ENCODE measurements at places on chromosomes 1 and 21.

DNA sequence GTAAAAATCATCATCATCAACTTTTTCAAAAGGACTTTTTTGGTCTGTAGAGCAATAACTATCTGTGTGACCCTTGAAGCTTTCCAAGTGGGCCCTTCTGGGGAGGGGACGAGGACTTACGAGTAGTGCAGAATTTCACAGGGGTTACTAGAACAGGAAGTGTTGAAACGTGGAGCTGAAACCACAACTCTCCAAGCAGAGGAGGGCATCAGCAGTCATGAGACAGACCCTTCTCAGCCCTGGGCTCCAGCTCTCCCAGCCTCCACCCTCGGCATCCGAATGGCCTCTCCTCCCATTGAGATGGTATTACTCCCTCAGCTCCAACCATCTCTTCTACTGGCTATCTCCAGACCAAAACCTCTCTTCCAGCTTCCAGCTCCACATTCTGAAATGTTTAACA, 3.6 kb downstream of the FAM89A start:
- DNase-seq: no peak

DNA sequence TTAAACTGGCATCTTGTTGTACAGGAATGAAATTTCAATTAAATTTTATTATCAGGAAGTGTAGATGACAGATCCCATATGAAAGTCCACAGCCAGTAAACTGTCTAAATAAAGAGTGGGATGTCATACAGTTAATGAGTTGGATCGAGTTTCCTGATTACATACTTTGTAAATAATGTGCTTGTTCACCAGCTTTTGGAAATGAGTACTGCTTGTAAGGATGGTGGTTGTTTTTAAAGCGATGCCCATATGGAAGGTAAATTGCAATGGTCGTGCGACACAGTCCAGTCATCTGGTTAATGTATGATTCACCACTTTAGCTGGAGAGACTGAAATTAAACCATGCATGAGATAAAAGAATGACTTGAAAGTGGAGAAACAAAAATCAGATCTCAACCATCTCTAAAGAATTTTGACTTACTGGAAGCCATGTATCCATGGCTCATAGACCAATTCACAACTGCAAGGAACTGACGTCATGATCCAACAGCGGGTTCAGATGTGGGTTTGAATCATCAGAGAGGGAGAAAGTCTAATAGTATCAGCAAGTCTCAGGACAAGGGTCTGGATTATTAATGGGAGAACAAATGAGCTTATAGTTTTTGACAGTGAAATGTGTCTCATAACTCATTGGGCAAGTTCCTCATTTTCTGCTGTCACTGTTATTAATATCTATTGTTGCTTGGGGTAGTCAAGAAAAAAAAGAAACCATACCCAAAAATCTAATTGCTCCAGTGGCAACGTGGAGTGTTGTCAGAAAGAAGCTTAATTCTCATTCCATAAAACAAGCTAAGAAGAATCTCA, 49.0 kb downstream of the MAP10 start:
- DNase-seq: no peak

DNA sequence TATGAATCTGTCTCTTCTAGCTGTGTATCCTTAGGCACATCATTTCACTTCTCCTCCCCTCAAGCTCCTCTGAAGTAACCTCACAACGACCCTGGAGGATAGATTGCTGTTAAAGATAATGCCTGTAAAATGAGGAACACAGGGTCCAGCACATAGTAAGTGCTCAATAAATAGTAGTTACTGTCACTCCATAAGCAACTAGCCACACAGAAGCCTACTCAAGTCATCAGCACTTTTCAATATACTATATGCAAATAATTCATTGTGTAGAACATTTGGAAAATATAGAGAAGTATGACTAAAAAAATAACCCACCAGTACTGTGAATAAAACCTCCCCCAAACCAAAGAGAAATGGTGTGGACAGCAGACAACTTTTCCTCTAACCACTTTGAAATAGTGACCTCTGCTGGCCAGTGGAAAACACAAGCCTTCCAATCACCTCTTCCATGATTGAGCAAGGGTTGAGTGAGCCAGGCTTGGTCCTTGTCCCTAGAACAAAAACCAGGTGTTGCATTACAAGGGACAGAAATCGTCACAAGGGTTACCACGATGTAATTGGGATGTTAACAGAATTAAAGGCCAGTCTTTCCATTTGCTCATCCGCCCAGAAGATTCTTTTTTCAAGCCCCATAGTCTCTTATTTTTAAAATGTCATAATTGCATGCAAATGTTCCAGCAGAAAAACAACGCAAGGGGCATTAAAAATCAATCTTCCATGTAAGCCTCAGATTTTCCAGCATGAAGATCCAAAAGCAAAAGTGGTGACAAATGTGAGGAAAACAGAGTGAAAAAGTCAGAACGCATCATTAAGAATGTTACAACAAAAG, 15.7 kb upstream of the GLIS1 start:
- no peak for DNase-seq

- DNase-seq: no peak
Measured at GRCh38 chr21:34999397-34999941, 49.6 kb downstream of the RUNX1 start.

DNA sequence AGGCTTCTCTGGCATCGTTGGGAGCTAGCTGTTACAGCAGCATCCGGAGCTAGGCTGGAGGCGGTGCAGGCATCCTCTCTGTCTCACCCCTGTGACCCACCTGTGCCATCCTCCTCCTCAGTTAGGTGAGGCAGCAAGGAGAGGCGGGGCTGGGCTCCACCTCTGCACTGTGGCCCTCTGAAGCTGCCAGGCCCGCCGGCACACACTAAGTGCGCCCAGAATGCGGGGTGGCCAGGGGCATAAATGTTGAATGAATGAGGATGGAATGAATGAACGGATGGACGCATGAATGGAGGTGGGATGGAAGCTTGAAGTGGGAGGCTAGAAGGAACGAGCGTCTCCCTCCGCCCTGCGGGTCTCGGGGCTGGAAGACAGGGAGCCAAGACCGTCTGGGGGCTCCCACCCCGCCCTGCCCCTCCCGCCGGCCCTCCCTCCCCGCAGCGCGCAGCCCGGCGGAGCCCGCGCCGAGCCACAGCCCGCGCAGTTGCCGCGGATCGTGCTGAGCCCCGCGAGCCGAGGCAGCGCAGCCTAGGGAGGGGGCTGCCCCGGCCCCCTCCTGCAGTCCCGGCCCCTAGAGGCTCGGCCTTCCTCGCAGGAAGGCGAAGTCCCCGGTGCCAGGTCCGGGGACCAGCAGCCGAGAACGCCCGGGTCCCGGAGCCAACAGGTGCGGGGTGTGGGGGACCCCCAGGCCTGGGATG, at the start of gene HCRTR1:
HCRTR1 (plus strand) TSS at position 472 of the 698 bp plus-strand sequence. CDS start 1,504 bp downstream, outside the sequence.
- DNase-seq: no peak

DNA sequence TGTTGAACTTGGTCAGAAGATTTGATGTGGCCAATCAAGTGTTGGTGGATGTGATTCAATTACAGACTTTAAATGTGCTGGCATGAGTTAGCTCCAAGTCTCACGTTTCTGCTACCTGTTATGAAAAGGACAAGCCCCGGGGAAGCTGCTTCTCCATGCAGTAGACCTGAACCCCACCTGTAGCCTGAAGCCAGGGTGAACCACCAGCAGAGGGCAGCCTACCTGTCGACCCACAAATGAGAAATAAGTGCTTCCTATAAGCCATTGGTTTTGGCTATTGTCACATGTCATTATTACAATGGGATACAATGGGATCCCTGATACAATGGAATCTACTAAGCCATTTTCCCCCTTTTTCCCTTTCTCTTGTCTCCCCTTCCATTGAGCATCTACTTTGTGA, 230.2 kb downstream of the PRDM2 start:
- DNase-seq: no peak

DNA sequence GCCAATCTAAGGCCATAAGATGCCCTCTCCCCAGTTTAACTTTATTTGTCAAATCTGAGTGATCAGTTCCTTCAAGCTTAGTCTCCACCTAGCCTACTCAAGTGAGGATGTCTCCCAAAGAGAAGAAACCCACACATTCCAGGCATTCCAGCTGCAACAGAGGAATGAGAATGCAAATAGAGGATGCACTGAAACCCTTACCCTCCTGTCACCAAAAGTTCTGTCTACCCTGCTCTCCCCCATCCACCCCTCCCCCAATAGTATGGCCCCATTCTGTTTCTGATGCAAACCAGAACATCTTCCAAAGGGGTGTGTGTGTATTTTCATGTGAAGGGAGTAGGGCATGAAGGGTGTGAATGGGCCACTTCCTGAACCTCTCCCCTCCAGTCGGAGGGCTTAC, 3.0 kb downstream of the DUSP23 start:
- DNase-seq: no peak

DNA sequence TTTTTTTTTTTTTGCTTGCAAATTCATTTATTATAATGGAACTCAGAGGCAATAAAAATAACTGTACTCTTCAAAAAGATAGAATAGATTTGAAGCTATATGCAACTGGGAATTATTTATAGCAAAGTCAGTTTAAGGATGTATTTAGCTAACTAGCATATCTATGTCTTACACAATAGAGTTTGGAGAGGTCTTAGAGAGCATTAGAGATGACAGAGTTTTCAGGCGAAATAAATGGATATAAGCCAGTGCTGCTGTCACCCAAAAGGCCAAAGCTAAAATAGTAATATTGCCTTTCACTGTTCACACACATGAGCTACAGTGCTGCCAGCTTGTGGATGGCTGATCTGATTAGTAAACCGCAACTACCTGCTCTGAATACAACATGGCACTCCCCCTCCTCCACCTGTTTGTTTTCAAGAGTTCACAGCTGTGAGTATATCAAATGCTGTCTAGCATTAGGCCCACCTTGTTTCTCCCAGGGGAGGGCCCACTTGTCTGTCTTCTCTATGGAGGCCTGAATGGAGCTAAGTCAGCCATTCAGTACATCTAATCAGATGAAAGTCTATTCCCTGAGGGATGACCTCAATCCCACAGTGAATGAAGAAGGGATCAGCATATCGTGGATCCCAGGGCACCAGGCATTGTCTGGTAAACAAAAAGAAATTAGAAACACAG, 25.2 kb upstream of the SSX2IP start:
- DNase-seq: no peak

GRCh38 chr1:64234714-64235113, 31.3 kb downstream of the UBE2U start:
- no peak for DNase-seq

DNA sequence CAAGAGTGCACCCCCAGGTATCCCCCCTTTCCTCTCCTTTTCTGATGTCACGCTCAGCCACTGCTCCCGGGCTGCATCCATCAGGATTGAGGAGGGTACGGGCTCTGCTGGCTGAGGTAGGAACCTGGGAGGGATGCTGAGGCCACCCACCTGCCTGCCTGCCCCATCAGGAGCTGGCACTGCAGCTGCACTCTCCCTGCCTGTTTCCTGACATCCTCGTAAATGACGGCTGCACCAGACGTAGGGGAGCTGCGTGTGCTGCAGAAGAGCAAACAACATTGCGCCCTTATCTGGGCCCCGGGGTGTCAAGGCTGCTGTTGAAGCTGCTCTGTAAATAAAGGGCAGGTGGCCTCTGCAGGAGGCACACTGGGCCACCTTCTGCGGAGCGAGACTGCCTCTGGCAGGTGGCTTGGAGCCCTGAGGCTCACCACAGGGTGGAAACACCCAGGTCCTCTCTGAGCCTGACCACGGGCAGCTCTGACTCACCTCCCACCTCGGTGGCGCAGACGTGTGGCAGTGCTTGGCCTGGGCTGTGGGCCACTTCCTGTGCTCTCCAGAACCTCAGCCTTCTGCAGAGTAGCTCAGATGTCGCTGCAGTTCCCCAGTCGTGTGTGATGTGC, 30.9 kb downstream of the SNAP47 start:
- DNase-seq: peak; percentile 52

GRCh38 chr1:171819946-171820345, 21.4 kb upstream of the DNM3 start:
- DNase-seq: no peak

DNA sequence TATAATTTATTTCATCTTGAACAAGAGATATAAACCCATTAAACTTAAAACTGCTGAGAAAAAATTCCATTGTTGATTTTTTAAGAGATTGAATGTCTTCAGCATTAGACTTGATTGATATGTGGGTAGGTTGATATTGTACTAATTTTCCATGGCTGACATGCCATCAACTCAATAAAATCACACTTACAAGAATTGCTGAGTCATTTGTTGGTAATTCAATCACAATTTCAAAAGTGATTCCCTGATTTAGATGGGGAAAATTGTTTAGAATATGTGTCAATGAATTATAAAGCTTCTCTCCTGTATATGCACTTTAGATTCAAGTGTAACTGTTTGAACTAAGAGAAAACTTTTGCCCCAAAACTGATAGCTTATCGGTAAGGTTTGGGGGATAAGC, 223.5 kb upstream of the NCAM2 start:
- no peak for DNase-seq

All from stimulated activated naive CD4-positive, alpha-beta T cell treated with Interleukin-2 at 50 U/mL for 16 hours (primary cell).